HCT116 (cell line): ENCODE measurements at places on chromosomes 6 and 20. TPM values are rescaled to one million over a fixed set of nuclear protein-coding genes. Genes with fewer than 3 reads are reported as not detected.

DNA sequence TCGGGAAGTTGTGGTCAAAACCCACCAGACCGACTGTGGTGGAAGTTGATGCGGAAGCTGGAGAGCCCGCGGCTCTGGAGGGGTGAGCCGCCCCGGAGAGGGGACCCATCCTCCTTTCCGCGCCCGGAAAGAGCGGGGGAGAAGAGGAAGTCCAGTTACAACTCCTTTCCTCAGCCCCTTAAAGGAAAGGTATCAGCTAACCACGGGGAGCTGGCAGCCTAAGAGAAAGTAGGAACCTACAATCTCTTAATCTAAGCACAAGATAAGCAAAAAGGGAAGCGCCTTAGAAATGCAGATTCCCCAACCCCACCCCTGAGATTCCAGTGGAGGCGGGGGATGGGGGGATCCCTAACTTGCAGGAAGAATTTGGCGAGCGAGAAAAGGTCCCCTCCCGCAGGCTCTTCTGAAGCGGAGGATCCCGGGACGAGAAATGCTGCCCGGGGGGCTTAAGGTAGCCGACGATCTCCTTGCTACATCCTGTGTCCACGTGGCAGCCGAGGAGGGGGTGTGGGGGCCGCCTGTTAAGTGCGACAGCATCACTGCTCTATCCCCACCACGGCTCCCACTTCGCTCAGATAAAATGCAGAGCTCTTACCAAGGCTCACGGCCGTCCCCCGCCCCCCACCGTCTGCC, 87.5 kb downstream of the ZFP64 start:
- no peak for DNase-seq

DNA sequence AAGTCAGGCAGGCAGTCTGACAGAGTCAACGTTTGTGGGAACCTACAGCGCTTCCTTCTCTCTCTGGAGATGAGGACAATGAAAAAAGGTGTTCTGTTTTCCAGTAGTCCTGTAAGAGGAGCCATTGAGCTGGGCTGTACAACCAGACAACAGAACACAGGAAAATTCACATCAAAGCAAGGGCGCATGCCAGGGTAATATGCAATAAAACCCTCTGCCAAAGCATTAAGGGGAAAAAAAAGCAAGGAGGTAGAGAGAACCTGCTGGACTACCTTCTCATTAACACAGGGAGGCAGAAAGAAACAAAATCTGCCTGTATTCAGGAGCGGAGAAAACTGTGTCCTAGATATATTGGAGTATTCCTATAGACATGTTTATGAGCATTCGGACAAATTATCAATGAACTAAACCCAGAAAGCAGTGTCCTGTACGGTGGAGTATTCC, 1.3 kb downstream of the RNF24 start:
- DNase-seq = peak; percentile 68

DNA sequence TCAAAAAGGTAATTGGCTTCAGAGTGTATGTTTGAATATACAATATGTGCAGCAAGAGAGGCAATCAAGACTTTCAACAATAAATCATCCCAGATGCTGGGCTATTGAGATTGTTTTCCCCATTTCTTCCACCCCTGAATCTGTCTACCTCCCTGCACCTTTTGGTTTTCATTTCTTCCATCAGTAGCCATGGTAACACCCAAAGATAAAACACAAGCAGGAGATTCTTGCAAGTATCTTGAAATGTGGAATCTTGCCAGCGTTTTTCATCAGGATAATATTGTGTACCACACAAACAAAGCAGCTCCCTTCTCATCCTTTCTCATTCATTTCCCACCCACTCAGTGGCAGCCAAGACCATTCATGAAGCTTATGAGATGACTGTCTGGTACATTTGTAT, 73.0 kb upstream of the NRSN1 start:
- DNase-seq = no peak

DNA sequence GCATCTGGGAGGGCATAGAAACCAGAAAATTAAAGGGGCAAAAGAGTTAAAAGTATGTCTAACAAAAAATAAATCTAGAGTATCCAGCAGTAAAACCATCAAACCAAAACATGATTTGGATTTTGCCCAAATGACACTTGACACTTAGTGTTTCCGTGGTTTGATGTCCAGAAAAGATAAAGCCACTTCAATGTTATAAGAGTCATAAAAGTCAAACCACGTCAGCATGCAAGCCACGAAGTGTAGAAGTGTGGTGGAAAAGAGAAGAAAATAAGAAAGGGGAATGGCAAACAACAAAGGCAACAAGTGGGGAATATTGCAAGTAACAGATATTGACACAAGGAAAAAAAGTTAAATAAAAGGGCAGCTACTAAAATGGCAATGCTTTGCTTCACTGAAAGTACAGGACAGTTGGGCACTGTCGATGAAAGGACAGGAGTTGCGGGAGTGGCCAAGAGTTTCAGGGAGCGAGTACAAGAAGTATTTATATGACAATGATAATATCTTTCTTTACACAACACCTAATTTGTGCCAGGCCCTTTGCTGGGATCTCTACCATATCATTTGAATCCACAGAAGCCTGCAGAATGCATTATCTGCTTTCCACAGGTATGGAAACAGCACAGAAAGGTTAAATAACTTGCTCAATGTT, 6.3 kb upstream of the HDDC2 start:
- DNase-seq = no peak

DNA sequence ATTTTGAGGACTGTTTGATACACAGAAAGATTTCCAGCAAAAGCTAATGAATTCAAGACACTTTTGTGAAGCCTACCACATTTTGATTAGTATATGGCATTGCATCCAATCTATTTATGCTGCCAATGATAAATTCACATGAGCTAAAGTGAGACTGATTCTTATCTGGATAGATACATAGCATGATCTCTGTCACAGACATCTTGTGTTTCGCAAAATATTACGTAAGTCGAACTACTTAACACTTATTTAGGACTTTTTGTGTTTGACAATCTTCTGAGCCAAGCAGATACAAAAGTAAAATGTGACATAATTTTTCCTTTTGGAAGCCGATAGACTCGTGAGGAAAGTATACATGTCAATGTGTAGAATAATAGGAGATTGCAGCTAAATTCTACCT, 251.6 kb downstream of the HACE1 start:
- no peak for DNase-seq

- DNase-seq = no peak
Measured at GRCh38 chr6:37507690-37508421, 8.2 kb upstream of the CCDC167 start.

DNA sequence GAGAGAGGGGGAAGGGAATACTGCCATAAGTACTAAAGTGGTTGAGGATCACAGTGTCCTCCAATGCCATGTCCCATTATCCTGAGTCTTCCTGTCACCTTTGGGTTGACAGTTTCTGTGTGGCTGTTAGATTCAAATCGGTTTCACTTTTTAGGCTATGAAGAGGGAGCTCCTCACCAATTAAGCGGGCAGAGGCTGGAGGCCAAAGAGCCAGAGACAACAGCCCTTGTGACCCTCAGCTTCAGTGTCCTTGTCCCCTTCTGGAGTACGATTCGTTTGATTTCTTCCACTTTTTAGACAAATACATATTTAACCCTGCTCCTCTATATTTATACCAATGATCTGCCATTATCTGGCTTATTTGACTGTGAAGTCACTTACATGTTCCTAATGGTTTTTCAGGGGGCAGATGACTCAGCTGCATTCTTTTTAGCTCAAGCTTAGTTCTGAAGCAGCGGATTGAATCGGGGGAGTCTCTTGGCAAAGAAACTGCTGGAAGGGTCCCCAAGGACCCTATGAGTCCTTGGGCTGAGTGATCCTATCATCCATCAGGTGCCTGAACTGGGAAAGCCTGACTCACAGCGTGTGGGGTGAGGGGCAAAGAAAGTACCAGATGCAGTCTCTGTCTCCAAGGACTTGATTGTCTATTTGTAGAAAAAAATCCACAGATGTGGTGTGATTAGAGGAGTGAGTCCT, 18.2 kb downstream of the FERMT1 start:
- DNase-seq = no peak

DNA sequence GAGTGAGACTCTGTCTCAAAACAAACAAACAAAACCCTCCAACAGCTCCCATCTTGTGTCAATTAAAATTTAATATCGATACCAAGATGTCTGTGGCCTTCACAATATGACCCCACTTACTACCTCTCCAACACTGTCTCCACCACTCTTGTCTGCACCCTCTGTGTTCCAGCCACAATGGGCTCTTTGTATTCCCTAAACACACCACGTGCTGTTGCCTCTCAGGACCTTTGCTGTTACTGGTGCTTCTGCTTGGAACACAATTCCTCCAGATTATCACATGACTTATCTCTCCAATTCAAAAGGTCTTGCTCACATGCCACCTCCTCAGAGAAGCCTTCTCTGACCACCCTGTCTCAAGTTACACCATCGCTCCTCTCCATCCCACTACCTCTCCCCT, 6.0 kb upstream of the HCK start:
- DNase-seq = no peak

- no peak for DNase-seq
Measured at GRCh38 chr6:49923826-49924225, 40.1 kb downstream of the DEFB114 start.

GRCh38 chr6:167505199-167505598, 180.3 kb downstream of the TTLL2 start:
- no peak for DNase-seq

- no peak for DNase-seq
Measured at GRCh38 chr6:170063851-170064602, 226.9 kb downstream of the DLL1 start.

DNA sequence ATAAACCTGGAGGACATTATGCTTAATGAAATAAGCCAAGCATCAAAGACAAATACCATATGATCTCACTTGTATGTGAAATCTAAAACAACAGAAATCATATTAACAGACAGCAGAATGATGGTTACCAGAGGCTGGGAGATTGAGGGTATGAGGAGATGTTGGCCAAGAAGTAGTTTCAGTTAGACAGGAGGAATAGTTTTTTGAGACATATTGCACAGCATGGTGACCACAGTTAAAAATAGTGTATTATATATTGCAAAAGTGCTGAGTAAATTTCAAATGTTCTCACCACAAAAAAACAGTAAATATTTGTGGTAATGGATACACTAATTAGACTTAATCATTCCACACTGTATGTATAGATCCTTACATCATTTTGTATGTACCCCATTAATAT, 1.8 kb downstream of the GABRR1 start:
- no peak for DNase-seq

DNA sequence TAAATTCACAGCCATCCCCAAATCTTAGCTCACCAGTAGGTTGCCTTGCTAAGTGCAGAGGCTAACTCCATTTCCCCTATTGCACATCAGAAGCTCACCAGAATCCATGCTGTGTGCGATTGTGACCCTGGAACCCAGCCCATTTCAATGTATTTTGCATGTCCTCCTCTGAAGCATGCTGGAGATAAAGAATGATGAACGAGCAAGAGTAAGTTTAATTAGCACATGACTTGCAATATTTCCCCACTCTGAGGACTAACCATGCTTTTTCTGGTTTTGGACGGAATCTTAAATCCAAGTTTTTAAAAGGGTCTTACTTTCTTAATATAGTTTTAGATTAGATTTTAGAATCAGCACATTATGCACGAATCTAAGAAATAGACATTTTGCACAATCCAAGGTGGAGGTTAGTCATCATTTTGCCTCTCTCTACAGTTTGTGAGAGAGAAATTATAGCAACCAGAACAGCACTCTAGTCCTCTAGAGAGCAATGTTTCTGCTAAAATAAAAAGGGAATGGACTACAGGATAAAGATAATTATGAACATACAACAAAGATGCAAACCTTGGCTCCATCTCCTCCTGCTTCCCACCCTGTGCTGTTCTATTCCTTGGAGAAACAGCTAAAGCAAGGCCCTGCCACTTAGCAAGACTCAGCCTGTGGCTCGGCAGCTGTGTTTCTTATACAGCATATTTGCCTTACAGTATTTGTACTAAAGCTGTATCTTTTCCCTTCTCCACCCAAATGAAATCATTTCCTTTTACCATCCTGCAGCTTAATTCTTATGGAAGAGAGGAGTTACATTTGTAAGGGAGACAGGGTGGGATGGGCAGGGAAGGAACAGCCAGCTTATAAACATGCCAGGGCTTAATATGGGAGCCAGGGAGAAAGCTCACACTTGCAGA, 24.9 kb upstream of the LAMA4 start:
- DNase-seq = no peak

DNA sequence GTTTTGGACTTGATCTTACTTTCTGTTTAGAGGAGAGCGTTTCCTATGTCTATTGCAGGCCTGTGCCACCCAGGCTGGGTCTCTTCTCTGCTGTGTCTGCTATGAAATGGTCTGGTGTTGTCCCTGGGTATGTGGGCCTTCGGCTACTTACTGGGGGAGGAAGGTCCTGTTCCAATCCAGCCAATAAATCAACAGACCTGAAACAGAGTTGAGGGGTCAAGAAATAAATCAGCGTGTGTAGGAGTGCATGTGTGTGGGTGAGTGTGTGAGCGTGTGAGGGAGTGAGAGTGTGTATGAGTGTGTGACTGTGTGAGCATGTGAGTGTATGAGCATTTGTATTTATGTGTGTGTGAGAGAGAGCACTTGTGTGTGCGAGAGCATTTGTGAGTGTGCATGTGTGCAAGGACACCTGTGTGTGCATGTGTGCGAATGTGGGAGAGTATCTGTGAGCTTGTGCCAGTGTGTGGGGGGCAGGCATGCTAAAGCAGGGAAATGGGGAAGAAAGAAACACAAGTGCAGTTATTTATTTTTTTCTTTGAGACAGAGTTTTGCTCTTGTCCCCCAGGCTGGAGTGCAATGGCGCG, 86.3 kb upstream of the PMEPA1 start:
- no peak for DNase-seq

DNA sequence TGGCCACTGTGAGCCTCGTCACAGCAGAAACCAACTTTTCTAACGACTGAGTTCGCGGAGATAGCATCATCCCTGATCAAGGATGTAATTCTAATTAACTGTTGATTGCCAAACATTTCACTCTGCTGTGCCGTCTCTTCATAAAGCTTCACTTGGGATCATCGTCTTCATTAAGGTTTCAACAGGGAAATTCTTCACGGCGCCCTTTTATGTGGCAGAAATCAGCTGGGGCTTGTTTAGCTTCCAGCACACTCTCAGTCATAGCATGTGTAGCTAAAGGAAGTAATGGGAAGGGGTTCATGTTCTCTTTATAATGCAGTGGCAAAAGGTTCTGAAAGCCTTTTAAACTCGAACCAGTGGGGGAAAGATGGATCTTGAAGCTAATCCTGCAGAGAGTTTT, 8.9 kb upstream of the ADRM1 start:
- no peak for DNase-seq

DNA sequence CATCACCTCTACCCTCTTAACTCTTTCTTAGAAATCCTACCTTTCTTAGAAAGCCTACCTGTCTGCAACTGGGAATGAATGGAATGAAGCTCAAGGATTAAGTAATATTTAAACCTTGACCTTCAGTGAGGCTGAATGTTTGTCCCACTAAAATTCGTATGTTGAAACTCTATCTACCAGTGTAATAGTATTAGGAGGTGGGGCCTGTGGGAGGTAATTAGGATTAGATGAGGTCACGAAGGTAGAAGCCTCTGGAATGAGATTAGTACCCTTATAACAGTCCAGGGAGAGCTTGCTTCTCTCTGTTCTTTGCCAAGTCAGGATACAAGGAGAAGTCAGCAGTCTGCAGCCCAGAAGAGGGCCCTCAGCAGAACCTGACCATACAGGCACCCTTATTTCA, 158.0 kb downstream of the TENT5A start:
- no peak for DNase-seq

GRCh38 chr20:43690943-43691598, 24.2 kb downstream of the MYBL2 start:
- DNase-seq = no peak

- DNase-seq = no peak
Measured at GRCh38 chr6:1393641-1394283, 4.4 kb downstream of the FOXF2 start.

The WFDC12 gene
- total RNA-seq = not detected

The SIRPG gene
- not detected for total RNA-seq

The NFYA gene
- total RNA-seq = 28.7 TPM

The OR11A1 gene
- total RNA-seq = not detected

The SGK1 gene
- 4.5 TPM for total RNA-seq

The MUC21 gene
- not detected for total RNA-seq

The TRERF1 gene
- total RNA-seq = 12.4 TPM
